ENCODE measurements at places on chromosomes 1 and 21.
A peak's percentile ranks its signal among the peaks of the same experiment; 100 is the strongest.

- peak; percentile 39 for DNase-seq
Observed at GRCh38 chr1:119141020-119141424, 569 bp upstream of the WARS2 start.

DNA sequence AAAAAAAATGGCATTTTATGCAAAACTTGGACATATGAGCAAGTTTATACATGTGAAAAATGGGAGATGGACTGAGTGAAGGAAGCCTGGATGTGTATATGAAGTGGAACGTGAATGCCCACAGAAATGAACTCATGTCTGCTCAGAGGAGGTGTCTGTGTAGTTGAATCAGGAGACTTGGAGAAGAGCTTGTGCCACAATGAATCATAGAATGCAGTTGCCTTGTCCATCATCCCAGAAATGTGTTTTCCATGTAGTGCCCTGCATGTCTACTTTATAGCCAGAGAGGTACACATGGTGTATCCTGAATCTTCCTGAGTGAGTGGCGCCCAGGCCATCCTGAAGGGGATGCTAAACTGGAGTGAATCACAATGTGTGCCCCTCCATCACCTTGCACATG lies 2.6 kb upstream of the ILDR2 start:
- DNase-seq, result no peak

DNA sequence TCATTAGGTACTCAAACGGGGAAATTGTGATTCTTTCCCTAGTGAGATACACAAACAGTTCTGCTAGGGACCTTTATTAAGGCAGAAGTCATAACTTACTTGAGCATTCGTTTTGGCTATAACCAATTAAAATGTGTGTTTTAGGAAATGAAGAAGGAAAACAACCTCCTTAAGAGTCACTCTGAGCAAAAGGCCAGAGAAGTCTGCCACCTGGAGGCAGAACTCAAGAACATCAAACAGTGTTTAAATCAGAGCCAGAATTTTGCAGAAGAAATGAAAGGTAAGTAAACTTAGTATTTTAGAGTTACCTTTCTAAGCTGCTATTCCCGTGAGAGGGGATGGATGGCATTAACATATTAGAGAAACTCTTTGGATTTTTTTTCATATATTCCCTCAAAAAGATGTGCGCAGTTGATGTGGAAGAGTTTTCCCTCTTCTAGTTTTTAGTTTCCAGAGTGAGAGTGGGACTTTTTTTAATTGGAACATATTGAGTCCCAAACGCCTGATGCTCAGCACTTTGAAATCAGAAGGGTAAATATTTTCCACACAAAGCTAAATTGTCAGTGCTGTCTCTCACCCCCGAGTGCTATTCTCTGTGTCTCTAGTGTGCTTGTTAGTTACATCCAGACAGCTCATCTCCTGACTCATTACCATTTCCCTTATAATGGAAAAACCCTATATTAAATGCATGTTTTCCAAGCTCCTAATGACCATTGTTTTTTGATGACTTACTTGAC lies 34.9 kb downstream of the CENPF start:
- DNase-seq, result peak; percentile 54

DNA sequence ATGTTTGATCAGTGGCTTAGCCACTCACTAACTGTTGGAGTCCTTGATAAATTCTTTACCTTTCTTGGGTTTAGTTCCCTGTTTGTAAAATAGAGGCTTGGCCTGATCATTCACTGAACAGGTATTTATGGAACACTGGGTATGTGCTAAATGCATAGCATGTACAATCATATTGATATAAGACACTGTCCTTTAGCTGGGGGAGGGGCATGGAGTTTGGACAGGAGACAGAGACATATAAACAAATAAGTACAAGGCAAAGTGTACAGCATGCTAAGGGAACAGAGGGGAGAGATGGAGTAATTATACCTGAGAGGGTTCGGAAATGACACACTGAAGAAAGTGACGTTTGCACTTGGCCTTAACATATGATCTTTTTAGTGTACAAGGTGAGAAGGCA lies 124.3 kb upstream of the CACNA1E start:
- DNase-seq, result no peak

DNA sequence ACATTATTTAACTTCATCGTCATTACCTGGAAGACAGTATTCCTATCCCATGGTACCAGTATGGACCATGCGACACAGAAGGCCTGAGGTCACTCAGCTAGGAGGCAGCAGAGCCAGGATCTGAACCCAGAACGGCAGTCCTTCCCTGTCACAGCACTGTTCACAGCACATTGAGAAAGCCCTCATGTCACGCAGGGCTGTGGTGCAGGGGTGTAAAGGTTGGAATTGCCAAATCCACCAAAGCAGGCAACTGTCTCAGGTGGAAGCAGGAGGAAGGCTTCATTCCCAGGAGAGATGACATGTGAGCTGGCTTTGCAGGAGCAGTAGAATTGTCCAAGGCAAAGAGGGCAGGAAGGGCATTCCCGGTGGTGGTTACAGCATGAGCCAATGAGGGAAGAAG lies 9.9 kb upstream of the TTC22 start:
- DNase-seq, result no peak

DNA sequence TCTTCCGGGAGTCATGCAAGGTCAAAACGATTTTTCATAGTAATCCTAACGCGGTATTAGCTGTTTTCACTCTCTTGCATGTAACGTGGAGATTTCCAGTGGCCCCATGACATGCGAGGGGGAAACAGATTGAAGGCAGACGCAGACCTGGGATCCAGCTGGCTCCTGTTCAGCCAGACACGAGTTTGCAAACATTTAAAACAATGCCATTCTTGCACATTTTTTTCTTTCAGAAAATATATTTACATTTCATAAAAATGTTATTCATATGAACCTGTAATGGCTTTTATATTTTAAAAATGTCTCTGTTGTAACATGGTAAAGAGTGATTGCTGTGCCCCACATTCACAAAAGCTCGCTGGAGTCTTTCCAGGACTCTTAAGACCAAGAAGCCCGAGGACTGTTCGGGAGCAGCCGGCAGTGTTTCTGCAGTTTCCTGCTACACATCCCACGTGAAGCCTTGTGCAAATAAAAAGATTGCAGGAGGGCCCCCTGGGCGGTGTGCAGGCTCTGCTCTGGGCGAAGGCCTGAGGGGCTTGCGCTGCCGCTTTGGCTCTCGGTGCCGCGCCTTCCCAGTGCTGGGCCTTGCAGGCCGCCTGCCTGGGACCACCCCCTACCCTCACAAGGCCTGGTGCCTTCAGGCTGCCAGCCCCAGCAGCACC lies 184.9 kb downstream of the DYRK1A start:
- DNase-seq, result no peak

GRCh38 chr21:44664691-44665090 lies 2.0 kb downstream of the KRTAP12-2 start:
- no peak for DNase-seq
